Fibroblast of upper back skin (primary cell): ENCODE measurements at places on chromosomes 4 and X.

- DNase-seq, result no peak
These were observed 1.8 kb downstream of the AVPR2 start for GRCh38 chrX:153906126-153906917.

DNA sequence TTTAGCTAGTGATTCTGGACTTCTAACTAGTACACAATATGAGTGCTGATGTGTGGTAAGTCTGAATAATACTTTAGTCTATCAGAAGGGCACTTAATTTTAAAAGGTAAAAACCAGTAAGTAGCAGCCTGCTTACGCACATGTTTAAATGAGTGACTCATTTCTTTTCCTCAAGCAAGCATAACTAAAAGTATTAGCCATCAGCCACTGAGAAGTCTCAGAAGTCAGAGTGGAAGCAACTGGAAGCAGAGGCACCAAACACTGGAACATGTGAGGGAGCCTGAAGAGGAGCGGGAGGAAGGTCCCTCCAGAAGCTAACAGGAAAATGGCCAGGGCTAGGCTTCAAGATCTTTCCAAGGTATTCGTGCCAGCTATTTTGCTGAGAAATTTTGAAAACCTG is 257.7 kb downstream of the RAPGEF2 start:
- DNase-seq, result peak; percentile 91

GRCh38 chrX:84258708-84259107 is 70.7 kb upstream of the RPS6KA6 start:
- DNase-seq, result no peak

DNA sequence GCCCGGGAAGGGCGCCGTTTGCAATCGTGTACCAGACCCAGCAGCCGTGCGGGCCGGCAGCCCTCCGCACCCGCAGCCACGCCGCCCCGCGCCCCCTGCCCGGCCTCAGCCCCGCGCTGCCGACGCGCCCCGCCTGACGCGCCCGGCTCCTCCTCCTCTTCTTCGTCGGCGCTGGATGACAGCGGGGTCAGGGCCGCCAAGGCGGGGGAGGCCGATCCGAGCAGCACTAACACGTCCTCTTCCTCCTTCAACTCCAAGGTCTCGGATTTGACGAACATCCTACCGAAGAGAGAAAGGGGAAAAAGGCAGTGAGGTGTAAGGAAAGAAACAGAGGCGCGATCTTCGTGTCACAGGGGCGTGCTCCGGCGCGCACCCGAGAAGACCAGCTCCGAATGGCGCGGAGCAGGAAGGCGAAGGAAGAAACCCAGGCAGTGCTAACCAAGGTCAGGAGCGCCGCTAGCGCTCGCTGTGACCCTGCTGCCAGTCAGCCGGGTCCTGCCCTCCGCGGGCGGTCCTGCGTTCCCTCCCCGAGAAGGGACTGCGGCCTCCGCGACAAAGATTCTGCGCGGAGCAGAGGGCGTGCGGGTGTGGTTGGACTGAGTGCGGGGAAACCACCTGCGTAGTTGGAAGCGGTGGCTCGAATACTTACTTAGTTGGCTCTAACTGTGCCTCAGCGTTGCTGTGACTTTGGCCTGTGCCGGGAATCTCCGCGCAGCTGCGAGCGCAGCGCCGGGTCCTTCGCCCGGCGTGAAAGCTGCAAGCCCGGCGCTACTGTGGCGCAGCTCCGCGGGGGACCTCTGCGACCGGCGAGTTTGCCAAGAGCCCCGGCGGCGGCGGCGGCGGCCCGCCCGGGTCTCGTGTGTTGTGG is 548 bp downstream of the NEUROG2 start:
- DNase-seq, result no peak

DNA sequence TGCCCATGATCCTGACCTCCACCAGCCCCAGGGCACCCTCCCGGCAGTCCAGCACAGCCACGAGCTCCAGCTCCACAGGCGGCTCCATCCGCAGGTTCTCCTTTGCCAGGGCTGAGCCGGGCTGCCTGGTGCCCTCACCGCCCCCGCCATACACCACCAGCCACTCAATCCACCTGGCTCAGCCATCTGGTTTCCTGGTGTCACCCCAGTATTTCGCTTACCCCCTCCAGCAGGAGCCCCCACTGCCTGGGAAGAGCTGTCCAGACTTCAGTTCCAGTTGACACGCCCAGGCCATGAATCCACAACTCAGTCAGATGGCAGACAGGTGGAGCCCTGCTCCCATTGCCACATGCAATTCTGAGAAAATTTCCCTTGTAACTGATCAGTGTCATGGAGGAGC is 3.9 kb downstream of the SHISA3 start:
- DNase-seq, result no peak
